Type B pancreatic cell (in vitro differentiated cells): ENCODE measurements at places on chromosomes 16 and 17. TPM values are rescaled to one million over a fixed set of nuclear protein-coding genes. Genes with fewer than 3 reads are reported as not detected.

Gene KRTAP4-6
- not detected in 2 replicates for total RNA-seq

Gene SOX9
- 19.0 and 54.0 TPM in 2 replicates for total RNA-seq

DNA sequence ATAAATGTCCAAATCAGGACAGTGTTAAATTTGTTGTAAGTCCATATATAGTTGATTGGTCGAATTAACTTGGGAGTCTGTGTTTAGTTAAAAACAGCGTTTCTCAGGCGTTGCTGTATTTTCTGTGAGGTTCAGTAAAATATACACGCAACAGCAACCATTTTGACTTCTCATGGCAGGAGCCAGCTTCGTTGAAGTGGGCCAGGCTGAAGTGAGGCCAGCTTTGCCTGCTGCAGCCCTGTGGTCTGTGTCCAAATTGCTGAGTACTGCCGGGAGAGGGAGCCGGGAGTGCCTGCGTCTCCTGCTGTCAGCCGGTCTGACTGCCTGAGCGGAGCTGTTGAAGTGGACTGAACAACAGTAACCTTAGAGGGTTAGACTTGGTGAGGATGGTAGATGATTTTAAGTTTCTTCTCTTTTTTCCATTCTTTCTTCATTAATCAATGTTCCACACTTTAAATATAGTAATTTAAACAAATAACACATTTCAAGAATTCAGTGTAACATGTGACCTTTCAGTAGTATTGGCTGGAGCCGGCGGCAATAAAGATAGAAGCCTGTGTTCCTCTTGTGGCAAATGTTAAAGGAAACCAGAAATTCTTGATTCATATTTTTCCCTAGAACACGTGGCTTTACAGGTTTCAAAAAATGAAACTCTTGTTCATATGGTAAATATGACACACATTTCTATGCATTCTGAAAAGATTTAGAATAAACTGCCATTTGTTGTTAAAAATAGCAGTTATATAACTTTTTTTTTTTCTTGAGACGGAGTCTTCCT, 37.0 kb upstream of the ZNF750 start:
- peaks cover 40% of the 10 kb centered on the region for H3K4me1 ChIP-seq
- no peak for DNase-seq
- no peaks in the 10 kb centered on the region for H3K36me3 ChIP-seq

GRCh38 chr17:73561111-73561510, 83.1 kb downstream of the SDK2 start:
- DNase-seq, result no peak
- peaks cover 3% of the 10 kb centered on the region for H3K36me3 ChIP-seq
- peaks cover 23% of the 10 kb centered on the region for H3K4me1 ChIP-seq

DNA sequence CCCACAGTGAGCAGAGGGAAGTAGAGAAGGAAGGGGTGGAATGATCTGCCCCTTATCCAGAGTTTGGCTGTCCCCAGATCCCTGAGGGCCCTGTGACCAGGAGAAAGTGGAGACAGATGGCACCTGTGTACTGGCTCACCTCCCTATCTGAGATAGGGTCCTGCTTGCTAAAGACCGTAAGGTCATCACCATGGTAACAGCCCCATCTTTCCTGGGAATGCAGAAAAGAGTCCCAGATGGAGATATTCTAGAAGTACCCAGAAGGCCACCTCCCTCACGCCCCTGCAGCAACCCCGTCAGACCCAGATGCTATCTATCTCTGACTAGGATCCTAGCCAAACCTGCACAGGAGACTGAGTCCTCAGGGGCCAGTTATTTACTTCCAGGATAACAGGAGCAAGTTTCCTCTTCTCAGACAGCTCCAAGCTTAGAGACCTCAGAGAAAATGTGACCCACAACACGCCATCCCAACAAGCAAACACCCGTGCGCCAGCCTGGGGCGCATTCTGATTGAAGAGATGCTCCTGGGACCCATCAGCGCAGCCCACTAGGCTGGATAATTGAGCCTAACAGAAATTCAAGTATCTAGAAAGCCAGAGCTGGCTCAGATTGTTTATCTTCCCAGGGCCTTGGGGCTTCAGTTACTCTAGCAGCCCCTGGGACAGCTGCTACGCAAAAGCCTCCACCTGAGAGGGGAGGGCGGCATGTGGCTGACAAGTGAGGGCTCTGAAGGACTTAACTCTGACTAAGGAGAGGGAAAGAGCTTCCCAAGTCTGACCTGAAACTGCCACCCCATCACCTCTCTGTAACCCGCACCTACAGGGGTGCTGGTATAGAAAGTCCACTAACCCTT, 1.9 kb downstream of the ORMDL3 start:
- peak overlapping the region; percentile 93 for H3K4me3 ChIP-seq
- peaks cover 27% of the 10 kb centered on the region for H3K4me1 ChIP-seq
- peak overlapping the region; percentile 63 for H3K27ac ChIP-seq
- DNase-seq, result no peak
- no peaks in the 10 kb centered on the region for H3K27me3 ChIP-seq
- H3K36me3 ChIP-seq, result no peaks in the 10 kb centered on the region

DNA sequence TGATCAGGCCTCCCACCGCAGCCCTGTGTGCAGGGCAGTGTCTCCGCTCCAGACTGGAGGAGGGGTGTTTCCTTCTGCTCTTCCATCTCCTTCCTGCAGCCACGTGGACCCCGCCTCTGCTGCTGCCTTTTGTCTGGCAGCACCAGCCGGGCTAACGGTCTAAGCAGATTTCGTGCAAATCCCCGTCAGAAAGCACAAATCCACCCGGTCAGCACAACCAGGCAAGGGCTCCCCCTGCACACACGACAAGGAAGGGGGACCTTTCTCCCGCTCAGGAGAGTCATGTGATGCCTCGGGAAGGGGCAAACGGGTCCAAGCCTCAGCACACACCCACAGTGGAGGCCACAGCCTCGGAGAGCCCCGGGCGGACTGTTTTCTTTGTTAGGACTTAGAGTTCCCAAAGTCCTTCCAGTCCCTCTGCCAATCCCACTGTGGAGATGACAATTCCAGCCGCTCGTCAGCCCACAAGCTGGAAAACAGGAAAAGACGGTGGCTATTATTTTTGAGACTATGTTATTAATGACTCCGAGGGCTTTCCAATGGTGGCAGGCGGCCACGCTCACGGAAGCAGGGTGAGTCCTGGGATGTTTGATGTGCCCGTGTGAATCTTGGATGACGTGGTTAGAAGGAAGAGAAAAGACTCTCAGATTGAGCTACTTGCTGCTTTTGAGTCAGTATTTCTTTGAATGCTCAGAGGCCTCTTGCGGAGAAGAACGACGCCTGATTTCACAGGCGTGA, 22.5 kb upstream of the MEAK7 start:
- peak overlapping the region; percentile 34 for H3K27ac ChIP-seq
- no peaks in the 10 kb centered on the region for H3K27me3 ChIP-seq
- H3K4me1 ChIP-seq, result peaks cover 30% of the 10 kb centered on the region
- peak overlapping the region; percentile 28 for H3K4me3 ChIP-seq
